ENCODE measurements at places on chromosomes 11 and 22. TPM values are rescaled to one million over a fixed set of nuclear protein-coding genes. Genes with fewer than 3 reads are reported as not detected.

DNA sequence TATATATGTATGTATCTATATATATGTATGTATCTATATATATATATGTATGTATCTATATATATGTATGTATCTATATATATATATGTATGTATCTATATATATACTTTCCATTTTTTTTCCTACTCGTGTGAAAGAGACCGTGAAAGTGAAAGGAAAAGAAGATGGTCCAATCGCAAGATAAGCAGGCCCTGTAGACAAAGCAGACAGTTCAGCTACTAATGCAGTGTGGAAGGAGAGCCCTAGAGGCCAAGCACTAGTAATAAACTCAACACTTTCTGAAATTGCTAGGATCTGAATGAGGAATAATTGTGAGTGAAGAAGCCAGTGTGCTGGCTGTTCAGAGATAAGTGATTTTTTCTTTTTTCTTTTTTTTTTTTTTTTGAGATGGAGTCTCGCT, 47.2 kb downstream of the MCHR1 start:
- H3K4me3 ChIP-seq = no peak overlapping the region
- no peaks in the 10 kb centered on the region for H3K27me3 ChIP-seq
- H3K36me3 ChIP-seq = no peaks in the 10 kb centered on the region

GRCh38 chr11:22432291-22433093, 94.3 kb downstream of the SLC17A6 start:
- no peak overlapping the region for H3K27ac ChIP-seq
- DNase-seq = no peak
- H3K27me3 ChIP-seq = no peaks in the 10 kb centered on the region

Gene LRP4
- 0.87 TPM for total RNA-seq

GRCh38 chr11:72239849-72240460, 4.0 kb downstream of the PHOX2A start:
- peaks cover 5% of the 10 kb centered on the region for H3K36me3 ChIP-seq
- peak; percentile 40 for DNase-seq
- peaks cover 5% of the 10 kb centered on the region for H3K27me3 ChIP-seq
- H3K27ac ChIP-seq = no peak overlapping the region

GRCh38 chr11:68362801-68363379, 50.5 kb downstream of the LRP5 start:
- H3K36me3 ChIP-seq = peaks cover 35% of the 10 kb centered on the region
- no peak overlapping the region for H3K4me3 ChIP-seq
- H3K27ac ChIP-seq = no peak overlapping the region
- H3K4me1 ChIP-seq = no peaks in the 10 kb centered on the region
- no peaks in the 10 kb centered on the region for H3K27me3 ChIP-seq

DNA sequence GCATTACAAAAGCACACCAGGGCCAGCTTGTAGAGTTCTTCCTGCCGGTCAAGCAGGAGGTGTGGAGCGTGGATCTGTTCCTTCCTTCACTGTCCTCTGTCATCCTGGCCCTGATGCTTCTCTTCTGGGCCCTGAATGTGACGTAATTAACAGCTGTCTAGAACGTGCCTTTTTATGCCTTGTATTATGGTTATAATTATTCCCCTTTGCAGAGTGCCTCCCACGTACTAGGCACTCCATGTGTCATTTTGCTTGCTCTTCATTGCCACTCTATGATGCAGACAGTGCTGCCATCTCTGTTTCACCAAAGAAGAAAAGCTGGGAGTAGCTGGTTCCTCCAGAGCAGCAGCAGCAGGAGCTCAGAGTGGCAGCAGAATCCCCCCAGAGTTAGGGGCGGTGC, 132.1 kb upstream of the TTC12 start:
- H3K4me3 ChIP-seq = no peak overlapping the region
- H3K36me3 ChIP-seq = no peaks in the 10 kb centered on the region
- H3K27ac ChIP-seq = no peak overlapping the region
- DNase-seq = no peak
- H3K4me1 ChIP-seq = peaks cover 5% of the 10 kb centered on the region

DNA sequence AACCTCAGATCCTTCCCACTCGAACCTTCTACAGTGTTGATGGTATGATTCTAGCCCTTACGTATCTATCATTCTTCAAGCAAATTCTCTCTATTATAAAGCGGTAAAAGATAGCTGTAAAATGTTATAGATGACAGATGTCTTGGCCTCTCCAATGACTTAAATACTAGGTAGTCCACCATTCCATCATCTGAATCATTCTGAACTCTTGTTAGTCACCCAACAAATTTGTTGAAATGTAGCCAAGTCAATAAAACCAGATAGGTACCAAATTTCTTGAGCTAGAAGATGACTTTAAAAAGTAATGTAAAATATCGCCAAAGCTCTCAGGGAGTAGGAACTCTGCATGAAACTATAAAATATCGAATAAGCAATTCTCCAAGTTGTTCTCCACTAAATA, 32.6 kb upstream of the PICALM start:
- no peaks in the 10 kb centered on the region for H3K36me3 ChIP-seq
- peaks cover 32% of the 10 kb centered on the region for H3K4me1 ChIP-seq
- H3K4me3 ChIP-seq = no peak overlapping the region
- peak; percentile 72 for DNase-seq
- peak overlapping the region; percentile 65 for H3K27ac ChIP-seq

Gene PELI3
- 35.2 TPM for total RNA-seq

DNA sequence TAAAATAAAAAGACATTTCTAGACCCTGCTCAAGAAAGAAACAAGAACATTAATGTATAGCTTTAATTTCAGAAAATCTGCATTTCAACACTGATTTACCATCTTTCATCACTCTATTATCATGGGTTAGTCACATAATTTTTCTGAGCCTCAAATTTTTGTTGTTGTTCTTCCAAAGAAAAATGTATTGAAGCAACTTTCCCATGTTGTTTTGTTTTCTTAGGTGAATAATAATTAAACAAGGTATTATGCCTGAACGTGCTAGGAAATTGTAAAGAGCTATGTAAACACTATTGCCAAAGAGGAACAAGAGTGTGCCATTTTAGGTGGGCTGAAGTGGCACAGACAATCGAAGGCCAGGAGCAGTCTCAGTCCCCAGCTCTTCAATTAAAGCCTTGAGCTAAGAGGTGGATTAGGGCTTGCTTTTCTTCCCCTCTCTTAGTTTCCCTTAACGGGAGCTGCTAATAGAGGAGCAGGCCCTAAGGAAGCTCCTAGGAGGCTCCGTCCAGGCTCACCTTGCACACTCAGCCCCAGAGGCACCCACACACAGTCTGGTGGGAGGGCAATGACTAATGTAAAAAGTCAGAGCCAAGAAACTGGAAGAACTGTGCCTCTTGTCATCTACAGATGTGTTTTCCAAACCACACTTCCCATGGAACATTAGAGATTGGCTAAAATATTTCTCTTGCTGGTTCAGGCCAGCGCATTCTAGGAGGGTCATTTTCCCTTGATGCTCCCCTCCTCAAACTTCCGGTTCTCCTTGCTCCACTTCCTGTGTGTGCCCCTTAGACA, 8.8 kb upstream of the UBASH3B start:
- no peaks in the 10 kb centered on the region for H3K27me3 ChIP-seq
- H3K36me3 ChIP-seq = no peaks in the 10 kb centered on the region
- H3K4me1 ChIP-seq = peaks cover 31% of the 10 kb centered on the region
- H3K27ac ChIP-seq = peak overlapping the region; percentile 35
- H3K4me3 ChIP-seq = no peak overlapping the region
- peak; percentile 63 for DNase-seq

Gene OOSP1
- not detected for total RNA-seq

DNA sequence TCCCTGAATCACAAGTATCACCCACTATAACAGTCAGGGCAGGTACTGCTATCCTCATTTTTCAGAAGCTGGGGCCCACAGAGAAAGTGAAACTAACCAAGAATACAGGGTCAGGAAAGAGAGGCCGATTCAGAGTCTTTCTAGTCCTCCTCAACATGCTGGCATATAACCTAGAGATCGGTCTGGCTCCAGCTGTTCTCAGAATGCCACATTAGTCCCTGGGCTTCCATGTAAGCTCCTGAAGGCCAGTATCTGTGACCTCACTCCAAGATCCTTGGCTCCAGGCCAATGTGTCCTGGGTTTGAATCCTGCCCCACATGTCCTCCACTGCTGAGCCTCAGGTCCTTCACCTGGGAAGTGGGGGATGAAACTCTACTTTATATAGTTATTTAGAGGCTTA, 50.4 kb downstream of the TENM4 start:
- no peak overlapping the region for H3K27ac ChIP-seq
- peaks cover 42% of the 10 kb centered on the region for H3K27me3 ChIP-seq
- H3K4me3 ChIP-seq = no peak overlapping the region
- H3K4me1 ChIP-seq = no peaks in the 10 kb centered on the region
- DNase-seq = no peak
- H3K36me3 ChIP-seq = no peaks in the 10 kb centered on the region

Gene E2F8
- total RNA-seq = 11.9 TPM

- DNase-seq = peak; percentile 98
- peaks cover 35% of the 10 kb centered on the region for H3K4me1 ChIP-seq
- H3K4me3 ChIP-seq = no peak overlapping the region
- peak overlapping the region; percentile 38 for H3K27ac ChIP-seq
- no peaks in the 10 kb centered on the region for H3K36me3 ChIP-seq
Observed at GRCh38 chr11:121417055-121417551, 35.0 kb upstream of the SORL1 start.

- no peak overlapping the region for H3K4me3 ChIP-seq
- H3K36me3 ChIP-seq = no peaks in the 10 kb centered on the region
- H3K4me1 ChIP-seq = peaks cover 10% of the 10 kb centered on the region
- no peak overlapping the region for H3K27ac ChIP-seq
Observed at GRCh38 chr22:45648301-45649117, 23.1 kb upstream of the ATXN10 start.

DNA sequence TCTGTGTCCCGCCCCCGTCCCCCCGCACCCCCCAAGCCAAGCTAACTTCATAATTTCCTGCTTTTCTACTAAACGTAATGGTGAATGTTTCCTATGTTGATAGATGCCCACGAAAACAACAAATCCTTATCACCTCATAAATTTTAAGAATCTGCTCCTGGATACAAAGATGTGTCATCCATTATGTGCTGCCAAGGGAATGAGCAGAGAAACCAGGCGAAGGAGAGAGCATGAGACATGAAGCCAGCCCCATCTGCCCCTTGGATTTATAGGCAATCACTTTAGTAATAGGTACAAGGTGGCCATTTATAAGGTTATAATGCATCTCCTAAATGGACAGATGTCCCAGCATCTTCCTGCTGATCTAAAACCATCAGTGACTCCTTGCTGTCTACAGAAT, 30.3 kb downstream of the LAYN start:
- H3K4me1 ChIP-seq = peaks cover 7% of the 10 kb centered on the region
- no peak overlapping the region for H3K4me3 ChIP-seq
- H3K27ac ChIP-seq = no peak overlapping the region
- H3K36me3 ChIP-seq = no peaks in the 10 kb centered on the region

- no peaks in the 10 kb centered on the region for H3K36me3 ChIP-seq
- H3K27ac ChIP-seq = no peak overlapping the region
- peaks cover 49% of the 10 kb centered on the region for H3K27me3 ChIP-seq
Observed at GRCh38 chr11:60348116-60348515, 21.1 kb downstream of the MS4A6E start.

Gene LUZP2
- 0.46 TPM for total RNA-seq

- H3K4me3 ChIP-seq = no peak overlapping the region
- no peaks in the 10 kb centered on the region for H3K27me3 ChIP-seq
- DNase-seq = no peak
Observed at GRCh38 chr22:20573176-20573832, 65.9 kb downstream of the MED15 start.

GRCh38 chr22:50326225-50326955, 422 bp downstream of the DENND6B start:
- H3K4me3 ChIP-seq = peak overlapping the region; percentile 70
- H3K36me3 ChIP-seq = no peaks in the 10 kb centered on the region
- H3K27ac ChIP-seq = no peak overlapping the region
- no peak for DNase-seq

- H3K4me1 ChIP-seq = no peaks in the 10 kb centered on the region
- peak; percentile 56 for DNase-seq
- H3K36me3 ChIP-seq = peaks cover 10% of the 10 kb centered on the region
- no peak overlapping the region for H3K27ac ChIP-seq
- H3K4me3 ChIP-seq = no peak overlapping the region
- H3K27me3 ChIP-seq = no peaks in the 10 kb centered on the region
Observed at GRCh38 chr22:23289851-23290724, 109.8 kb downstream of the BCR start.

DNA sequence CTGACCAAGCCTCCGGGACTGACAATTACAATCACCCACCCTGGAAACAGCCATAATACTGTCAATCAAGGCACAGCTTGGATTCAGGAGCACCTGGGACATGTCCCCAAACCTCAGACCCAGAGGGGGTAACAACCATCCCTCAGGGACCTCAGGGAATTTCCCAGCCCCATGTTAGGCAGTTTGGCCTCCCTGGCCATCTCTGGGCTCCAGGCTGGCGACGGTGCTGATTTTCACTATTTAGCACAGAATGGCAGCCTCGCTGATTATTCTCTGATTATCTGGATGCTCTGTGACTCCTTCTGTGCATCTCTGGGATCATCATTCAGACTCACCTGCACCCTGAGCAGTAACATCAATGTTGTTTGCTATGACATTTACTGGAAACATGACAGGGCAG, 45.8 kb upstream of the VPREB1 start:
- H3K4me3 ChIP-seq = no peak overlapping the region
- no peaks in the 10 kb centered on the region for H3K36me3 ChIP-seq
- no peak overlapping the region for H3K27ac ChIP-seq
- H3K27me3 ChIP-seq = peaks cover 18% of the 10 kb centered on the region

DNA sequence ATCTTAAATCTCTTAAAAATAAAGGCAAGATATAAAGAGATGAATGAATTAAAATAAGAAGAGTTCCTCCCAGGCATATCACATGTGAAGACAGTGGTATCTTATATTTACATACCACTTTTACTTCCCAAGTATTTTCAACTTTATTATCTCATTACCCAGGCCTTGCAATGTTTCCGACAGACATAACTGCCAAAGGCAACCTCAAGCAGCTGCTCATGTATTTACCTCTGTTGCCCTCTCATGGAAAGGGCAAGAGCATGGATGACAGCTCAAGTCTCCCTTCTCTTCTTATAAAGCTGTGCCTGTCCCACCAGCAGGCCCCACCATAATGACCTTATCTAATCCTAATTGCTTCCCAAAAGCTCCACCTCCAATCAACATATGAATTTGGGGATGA, 894.2 kb downstream of the NTM start:
- DNase-seq = no peak
- peaks cover 13% of the 10 kb centered on the region for H3K27me3 ChIP-seq
- H3K4me1 ChIP-seq = no peaks in the 10 kb centered on the region
- no peak overlapping the region for H3K27ac ChIP-seq
- H3K4me3 ChIP-seq = no peak overlapping the region
- H3K36me3 ChIP-seq = no peaks in the 10 kb centered on the region

DNA sequence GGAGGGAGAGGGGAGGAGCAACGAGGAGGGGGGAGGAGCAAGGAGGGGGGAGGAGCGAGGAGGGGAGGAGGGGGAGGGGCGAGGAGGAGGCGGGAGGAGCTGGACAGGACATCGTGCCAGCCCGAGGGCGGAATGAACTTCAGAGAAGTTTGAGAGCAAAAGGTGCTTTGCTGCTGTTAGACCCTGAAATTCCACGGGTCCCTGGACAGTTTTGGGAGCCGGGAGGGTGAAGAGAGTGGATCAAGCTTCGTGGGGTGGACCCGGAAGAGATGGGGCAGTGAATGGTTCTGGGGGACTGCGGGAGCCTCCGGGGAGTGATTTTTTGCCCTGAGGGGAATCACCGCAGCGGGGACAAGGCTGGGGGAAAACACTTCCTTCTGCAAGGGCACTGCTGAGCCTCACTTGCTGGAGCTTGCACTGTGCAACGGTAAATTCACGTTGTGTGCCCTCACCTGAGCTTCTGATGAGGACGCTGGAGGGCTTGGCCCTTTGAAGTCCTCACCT, 10.7 kb upstream of the NLRP6 start:
- H3K27ac ChIP-seq = no peak overlapping the region
- H3K27me3 ChIP-seq = no peaks in the 10 kb centered on the region
- H3K4me1 ChIP-seq = peaks cover 4% of the 10 kb centered on the region
- DNase-seq = peak; percentile 41
- H3K4me3 ChIP-seq = peak overlapping the region; percentile 58

Gene MUC5B
- 24.3 TPM for total RNA-seq
